ENCODE measurements at places on chromosomes 1 and 21.
A peak's percentile ranks its signal among the peaks of the same experiment; 100 is the strongest.

- DNase-seq: no peak
Observed at GRCh38 chr1:244941121-244941520, 76.8 kb upstream of the HNRNPU start.

GRCh38 chr1:34361781-34362357 lies 185.2 kb downstream of the C1orf94 start:
- DNase-seq: no peak

DNA sequence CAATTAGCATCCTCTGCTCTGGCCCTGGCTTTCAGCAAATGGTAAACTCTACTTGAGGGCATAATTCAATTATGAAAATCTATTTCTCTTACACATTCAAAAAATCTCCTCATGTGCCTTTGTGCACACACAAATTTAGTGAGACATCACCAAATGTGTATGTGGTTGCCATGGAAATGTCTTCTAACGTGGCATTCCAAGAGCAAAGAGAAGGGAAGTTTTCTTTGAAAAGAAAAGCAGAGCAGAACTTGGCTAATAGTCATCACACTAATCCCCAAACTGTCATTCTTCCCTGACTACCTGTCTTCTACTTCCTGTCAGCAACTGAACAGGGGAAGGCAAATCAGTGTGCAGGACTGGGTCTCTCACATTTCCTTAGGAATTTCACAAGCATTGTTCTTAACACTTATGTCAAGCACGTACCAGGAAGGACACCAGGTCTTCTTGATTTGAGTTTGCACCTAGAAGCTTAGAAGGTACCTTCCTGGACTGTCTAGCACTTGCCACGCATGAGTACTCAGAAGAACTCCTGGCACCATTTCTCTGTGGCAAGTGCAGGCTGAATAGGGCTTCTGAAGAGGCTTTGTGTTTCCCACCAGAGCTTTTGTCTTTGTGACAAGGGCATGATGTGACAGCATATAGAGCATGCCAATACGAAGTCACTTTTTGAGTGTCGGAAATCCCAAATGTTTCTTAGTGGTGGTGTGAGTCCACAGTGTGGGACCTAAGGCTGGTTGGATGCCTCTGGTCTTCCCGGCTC lies 32.3 kb downstream of the MAN1C1 start:
- peak; percentile 27 for DNase-seq

DNA sequence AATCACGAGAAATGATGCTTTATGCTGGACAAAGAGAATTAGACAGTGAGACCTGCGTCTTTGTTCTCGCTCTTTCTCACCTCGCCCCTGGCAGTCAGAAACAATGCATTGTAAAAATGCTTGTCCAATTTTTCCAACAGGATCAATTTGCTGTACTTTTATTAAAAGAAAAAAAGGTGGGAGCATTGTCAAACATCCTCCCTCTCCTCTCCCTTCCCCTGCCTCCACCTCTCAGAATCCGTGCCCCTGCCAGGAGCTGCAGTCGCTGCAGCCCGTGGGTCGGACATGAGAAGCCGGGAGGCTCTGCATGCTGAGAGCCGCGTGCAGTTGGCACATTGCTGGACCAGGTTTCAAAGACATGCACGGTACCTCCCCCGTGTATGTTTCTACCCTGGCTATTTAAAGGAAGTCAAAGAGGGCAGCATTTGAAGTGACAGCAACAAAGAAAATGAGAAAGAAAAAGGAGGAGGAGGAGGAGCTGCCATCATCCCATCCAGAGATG lies 161.0 kb upstream of the KAZN start:
- DNase-seq: no peak

DNA sequence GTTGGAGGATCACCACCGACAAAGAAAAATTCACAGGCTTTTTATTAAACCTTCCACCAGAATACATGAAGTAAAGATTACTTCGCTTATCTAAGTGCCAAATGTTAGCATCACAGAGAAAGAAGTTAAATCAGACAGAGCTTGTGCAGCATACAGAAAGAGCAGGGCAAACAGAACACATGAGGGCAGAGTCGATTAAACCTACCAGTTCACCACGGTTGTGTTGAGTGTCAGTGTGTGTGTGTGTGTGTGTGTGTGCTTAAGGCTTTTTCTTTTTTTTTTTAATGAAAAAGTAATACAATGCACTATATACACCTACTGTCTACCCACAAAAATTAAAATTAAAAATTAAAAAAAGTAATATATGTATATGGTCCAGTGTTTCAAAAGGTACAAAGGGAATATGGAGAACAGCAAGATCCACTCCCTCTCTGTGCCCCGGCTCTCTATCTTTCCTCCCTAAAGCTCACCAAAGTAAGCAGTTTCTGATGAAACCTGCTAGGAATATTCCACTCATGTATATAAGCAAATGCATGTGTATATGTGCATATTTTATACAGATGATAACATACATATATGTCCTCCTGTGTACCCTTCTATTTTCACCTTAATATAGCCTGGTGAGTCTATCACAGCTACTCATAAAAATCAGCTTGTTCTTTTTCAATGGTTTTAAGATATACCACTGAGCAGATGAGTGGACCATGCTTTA lies 17.7 kb downstream of the YIPF1 start:
- no peak for DNase-seq

GRCh38 chr1:212295579-212295978 lies 10.4 kb downstream of the PPP2R5A start:
- DNase-seq: no peak
